ENCODE measurements at places on chromosomes 16 and 17.

GRCh38 chr17:55510986-55511721, at the start of gene SMIM36:
Gene SMIM36 (minus strand): TSS chr17:55511452.
- no peak for DNase-seq

GRCh38 chr16:74034862-74035261, 261.8 kb upstream of the PSMD7 start:
- no peak for DNase-seq

DNA sequence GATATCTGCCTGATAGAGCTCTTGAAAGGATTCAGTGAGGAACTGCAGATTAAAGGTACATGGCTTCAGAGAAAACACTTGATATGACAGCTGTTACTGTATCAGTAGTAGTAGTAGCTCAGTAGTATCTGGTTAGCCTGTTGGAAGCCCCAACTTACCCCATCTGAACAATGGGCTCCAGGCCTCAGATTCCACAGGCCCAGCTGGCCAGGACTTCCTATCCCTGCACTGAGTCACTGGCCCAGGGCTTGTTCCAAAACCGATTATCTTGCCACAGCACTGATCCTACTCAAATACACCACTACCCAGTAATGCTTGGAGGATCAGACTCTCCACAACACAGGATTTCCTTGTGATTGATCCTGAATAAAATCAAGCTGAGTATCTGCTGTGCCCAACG, 32.6 kb downstream of the DCUN1D3 start:
- DNase-seq, result no peak

DNA sequence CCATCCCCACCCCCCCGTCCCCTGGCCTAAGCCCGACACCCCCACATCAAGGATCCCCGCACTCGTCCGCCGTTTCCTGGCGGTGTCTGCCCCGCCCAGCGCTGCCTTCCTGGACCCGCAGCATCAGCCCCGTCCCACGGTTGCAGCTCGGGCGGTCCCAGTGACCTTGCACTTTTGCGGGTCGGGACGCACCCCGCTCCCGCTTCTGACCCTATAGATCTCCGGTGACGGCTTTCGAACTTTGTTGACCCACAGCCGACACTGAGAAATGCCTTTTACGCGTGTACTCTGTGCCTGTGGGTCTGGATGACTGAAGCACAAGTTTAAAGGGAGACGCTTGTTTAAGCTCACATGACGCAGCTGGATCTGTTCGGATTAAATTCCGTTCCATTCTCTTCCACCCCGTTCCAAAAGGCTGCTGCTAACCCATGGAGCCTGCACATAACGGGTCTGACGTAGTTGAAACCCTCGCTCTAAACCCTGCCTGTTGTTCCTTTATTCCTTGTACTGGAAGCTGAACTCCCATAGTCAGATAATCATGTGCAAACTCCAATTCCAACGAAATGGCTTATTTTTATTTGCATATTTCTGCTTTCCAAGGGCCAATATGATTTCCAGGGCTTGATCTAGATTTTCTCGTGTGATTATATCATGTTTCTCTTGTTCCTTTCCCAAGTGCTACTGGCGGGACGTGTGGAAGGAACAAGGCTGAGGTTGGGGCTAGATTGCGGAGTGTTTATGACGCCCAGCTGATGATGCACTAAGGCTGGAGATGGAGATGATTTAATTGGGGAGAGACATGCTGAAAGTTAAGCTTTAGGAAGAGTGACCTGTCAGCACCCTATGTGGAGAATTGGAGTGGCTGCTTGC, 834 bp downstream of the FLYWCH1 start:
- DNase-seq, result no peak

DNA sequence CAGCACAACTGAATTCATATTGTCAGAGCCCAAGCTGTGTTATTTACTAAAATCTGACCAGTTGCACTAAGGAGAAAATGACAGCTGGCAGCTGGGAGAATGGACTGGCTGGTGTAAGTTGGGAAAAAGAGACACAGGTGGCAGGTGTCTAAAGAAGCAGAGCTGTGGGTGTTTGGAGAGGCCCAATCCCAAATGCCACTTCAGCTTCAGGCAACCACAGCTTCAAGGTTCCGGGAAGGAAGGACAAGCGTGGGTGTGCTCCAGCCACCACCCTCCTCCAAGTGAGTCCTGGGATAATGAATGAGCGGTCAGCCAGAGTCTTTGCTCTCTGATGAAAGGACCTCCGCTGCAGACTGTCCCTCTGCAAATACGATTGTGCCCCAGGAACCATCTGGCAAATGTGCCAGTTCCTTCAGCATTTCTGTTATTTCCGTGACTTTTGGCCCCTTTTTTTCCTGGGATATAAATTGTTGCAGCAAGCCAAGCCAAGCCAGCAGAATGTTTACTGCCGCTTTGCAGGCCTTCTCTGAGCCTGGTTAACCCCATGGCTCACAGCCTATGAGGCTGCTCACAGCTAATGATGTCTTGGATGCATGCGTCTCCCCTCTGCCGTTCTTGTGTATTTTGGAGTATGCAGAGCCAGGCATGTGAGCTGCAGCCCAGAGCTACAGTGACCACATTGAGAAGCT, 9.5 kb upstream of the RHBDL3 start:
- DNase-seq, result no peak

DNA sequence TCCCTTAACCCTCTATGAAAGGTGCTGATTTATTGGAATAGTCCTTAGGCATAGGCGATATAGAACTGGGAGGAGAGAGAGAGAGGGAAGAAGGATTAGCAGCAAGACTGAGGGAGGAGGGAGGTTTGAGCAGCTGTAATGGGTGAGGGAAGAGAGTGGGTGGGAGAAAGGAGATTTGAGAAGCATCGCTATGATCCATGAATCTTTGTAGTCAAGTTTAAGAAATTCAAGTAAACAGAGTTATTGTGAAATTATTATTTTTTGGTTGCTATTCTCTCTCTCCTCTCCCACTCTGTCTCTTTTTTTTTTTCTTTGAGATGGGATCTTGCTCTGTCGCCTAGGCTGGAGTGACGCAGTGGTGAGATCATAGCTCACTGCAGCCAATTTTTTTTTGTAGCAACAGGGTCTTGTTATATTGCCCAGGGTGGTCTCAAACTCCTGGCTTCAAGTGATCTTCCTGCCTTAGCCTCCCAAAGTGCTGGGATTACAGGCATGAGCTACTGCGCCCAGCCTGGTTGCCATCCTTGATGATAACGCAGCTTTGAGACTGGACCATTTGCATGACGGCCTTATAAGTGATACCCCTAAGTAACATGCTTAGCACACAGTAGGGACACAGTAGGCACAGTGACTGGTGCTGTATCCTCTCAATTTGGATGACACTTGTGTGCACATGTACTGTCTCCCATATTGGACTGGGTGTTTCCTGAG, 21.0 kb upstream of the TNS4 start:
- no peak for DNase-seq

DNA sequence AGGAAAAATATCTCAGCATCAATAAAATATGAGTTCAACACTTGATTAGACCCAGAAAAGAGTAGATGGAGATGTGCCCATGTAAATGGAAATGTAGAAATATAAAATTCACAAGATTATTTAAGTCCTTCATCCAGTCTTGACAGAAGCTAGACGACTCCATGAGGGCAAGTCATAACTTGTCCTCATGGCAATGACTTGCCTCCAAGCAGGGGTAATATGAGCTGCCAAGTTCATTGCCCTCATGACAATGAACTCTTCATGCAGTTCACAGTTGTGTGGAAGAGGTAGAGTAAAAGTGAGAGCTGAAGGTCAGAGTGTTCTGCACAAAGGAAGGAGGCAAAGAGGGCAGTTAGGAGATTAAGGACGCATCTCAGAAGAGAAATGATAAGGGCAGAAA, 22.3 kb downstream of the CDH11 start:
- no peak for DNase-seq

- DNase-seq, result no peak
Observed at GRCh38 chr17:869086-869485, 86.9 kb downstream of the MRM3 start.

- no peak for DNase-seq
Observed at GRCh38 chr17:50125420-50125997, 4.5 kb downstream of the SAMD14 start.

DNA sequence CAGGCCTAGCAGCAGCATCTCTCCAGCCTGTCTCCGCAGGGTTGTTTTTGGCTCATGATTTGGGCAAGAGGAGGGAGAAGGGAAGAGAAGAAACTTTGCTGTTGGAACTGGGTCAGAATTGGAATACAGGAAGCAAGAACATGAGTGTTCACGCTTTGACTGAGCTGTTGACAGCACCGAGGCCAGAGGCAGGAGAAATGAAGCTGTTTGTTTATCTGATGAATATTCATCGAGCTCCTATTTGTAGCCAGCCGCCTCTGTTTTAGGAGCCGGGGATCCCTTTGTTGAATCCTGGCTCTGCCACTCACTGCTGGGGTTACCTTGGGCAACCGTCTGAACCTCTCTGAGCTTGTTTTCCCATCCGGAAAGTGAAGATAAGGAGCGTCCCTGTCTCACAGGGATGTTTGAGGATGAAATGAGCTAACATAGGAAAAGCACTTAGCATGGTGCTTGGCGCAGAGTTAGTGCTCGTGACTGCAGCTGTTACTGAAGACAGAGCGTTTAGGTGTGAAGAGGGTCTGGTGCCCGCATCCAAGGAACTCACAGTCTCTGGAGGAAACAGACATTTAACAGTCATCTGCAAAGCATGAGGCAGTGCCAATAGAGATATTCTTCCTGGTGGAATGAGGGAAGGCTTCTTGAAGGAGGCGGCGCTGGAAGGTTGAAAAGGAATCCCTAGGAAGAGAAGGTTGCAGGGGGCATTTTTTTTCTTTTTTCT, 29.2 kb downstream of the RAP1GAP2 start:
- no peak for DNase-seq

DNA sequence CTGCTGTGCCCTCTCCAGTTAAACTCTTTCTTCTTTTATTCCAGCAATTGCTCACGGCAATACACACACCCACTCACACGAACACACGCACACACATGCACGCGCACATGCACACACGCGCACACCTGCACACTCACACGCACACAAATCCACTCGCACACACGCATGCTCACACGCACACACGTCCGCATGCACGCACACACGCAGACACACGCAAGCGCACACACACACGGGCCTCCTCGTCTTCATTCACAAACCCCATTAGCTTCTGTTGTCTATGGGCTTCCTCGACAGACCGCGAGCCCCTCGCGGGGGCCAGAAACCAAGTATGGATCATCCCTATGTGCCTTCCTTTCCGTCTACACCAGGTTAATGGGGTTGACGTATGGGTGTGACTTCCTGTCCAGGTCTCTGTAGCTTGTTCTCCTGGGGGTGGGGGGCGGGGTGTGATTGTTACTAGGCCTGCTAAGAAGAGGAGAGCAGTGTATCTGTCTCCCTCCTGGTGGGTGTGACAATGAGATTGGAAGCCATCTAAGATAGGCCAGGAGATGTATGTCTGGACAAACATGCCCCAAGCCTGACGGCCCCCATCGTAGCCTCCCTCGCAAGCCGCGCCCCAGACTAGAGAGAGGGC, 670 bp upstream of the CTF1 start:
- no peak for DNase-seq

Measured in stimulated activated CD8-positive, alpha-beta memory T cell treated with anti-CD3 and anti-CD28 coated beads, Interleukin-4, amount 100 ng/mL, for 1 hour (primary cell).